ENCODE measurements at places on chromosomes 6 and 20.

GRCh38 chr20:58096880-58097423 lies 131.5 kb downstream of the ANKRD60 start:
- DNase-seq, result no peak

DNA sequence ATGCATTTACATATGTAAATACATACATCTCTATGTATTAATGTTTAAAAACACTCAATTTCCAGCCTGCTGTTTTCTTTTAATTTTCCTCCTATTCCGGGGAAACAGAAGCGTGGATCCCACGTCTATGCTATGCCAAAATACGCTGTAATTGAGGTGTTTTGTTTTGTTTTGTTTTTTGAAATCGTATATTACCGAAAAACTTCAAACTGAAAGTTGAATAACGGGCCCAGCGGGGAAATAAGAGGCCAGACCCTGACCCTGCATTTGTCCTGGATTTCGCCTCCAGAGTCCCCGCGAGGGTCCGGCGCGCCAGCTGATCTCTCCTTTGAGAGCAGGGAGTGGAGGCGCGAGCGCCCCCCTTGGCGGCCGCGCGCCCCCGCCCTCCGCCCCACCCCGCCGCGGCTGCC lies 355 bp upstream of the BMP2 start:
- no peak for DNase-seq

DNA sequence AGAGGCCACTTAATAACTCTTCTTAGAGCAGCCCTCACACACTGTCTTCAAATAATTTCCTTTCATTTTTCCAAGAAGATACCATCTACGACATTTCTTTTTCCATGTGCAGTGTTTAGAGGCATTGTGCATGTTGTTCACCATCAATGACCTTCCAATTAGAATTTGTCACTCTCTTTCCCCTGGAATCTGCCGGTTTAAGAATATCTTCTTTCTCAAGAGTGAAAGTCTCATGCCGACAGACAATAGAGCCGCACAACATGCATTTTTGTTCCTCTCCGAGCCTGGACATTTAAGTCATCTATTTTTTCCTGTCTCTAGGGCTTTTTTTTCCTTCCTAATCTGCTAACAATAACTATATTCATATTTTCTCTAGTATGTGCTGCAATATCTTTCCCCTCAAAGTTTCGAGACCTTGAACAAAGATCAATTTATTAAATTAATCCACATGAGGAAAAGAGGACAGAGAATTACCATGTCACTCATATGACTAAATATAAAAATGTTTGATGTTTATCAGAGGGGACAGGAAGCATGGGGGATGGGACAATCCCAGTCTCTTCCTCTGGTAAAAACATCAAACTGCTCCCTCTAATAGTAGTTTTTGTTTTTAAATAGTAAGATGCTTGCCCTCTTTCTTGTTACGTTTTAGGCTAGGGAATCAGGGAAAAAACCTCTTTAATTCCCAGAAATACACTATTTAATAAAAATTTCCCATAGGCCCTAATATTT lies 893.4 kb downstream of the C6orf118 start:
- DNase-seq, result no peak

GRCh38 chr6:144725736-144726522 lies 440.8 kb downstream of the UTRN start:
- DNase-seq, result no peak

DNA sequence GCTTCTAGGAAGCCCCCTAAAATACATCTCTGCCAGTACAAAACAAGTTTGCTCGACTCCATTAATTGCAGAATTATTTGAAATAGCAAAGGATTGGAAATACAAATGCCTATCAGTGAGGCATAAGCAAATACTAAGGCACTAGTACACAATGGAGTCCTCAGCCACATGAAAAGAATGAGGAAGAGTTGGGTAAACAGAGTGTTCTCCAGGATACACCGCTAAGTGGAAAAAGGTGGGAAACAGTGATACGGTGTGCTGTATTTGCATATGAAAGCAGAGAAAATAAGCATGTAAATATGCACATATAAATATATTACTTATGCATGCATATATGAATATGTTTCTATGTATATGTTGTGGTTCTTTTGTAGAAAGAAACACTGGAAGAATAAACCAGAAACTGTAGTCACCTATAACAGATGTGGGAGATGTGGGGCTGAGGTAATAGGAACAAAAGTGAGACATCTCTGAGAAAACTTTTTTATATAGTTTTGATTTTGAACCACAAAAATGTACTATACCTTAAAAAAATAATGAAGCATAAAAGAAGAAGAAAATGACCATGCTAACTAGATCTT lies 143.4 kb upstream of the MYLIP start:
- DNase-seq, result peak; percentile 44

- DNase-seq, result no peak
These were observed 13.2 kb downstream of the QKI start for GRCh38 chr6:163427498-163428254.

- DNase-seq, result no peak
These were observed 76.6 kb upstream of the CST7 start for GRCh38 chr20:24872291-24873024.

- DNase-seq, result no peak
These were observed 565.1 kb downstream of the C6orf118 start for GRCh38 chr6:164744301-164744700.

DNA sequence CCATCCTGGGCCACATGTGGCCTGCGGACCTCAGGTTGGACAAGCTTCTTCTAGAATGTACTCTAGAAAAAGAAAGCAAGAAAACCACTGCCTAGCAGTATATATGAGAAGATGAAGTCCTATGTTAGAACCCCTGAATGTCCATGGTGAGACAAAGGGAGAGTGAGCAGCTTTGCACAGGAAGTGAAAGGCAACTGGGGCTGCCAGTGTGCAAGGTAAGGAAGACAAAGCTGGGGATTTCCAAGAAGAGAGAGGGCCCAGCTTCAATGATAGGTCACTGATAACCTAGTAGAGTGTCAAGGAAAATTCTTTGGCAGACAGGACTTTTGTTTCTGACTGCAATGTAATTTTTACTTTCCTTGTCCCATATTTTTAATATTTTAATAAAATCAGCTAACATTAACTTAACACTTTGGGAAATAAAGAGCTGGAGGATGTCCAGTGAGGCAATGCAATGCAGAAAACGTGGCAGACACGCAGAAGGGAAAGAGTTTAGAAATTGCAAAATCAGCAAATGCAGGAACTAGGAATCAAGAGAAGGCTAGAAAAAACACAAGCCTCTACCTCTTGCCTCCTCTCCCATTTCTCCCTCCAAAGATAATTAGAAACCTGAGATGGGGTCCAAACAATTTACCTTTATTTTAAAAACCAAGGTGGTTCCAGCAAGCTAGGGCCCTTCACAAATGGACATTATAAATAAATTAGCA lies 47.4 kb downstream of the CYP39A1 start:
- DNase-seq, result no peak

- no peak for DNase-seq
These were observed 105.9 kb downstream of the TOX2 start for GRCh38 chr20:44020406-44021148.

All from NCI-H774 (cell line).